D721Med (cell line): ENCODE measurements at places on chromosomes 1 and 21.

GRCh38 chr1:181296180-181296579 lies 187.1 kb upstream of the CACNA1E start:
- no peak for DNase-seq

DNA sequence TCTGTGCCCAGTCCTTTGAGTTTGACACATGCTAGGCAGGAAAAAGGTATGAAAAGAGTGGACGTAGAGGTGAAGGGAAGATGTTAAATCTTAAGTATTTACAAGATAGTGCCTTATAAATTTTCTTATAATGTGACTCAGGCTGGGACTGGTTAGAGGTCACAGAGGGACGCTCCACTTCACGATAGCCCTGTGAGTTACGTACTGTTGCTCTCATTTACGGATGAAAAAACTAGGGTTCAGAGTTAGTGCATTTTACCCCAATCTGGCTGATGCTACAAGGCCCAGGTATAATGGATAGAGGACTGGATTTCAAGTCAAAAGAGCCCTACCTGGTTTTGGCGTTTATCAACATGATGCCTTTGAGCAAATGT lies 1.4 kb upstream of the TUT4 start:
- no peak for DNase-seq

DNA sequence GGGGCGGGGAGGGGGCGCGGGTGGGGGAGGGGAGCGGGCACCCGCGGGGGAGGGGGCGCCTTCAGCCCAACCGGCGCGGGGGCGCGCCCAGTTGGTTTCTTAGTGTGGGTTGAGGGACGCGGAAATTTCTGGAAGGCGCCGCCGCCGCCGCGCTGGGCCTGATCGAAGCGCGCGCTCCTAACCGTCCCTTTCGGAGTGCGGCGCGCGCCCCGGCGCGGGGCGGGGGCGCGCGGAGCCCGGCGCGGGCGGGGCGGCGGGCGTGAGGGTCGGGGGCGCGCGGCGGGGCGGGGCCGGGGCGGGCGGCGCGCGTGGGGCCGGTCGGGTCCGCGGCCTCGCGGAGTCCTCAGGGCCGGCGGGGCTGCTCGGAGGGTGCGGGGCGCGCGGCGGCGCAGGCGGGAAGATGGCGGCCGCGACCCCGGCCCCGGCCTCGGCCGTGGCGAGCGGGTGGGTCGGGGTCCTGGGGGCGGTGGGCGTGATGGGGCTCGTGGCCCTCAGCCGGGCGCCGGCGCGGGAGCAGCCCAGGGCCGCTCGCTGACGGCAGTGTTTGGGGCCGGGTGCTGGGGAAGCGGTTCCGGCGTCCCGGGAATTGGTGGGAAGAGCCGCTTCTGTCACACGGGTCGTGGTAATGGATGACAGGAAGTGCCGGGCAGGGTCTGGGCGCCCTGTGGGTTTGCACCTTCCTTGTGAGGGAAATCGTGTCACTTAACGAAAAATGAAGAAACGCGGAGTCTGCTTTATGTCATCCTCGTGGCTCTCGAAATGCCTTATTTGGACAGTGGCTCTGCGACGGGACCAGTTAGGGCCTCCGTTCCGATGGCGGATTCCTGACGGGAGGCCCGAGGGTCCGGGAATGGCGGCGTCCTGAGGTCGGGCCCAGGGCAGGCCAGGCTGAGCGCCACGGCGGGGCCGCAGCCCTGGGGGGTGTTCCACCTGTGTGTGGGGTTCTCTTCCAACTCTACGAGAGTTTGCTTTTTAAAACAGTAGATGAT lies 764 bp downstream of the PKNOX1 start:
- DNase-seq = peak; percentile 46

GRCh38 chr1:18998016-18998724 lies 41.7 kb upstream of the IFFO2 start:
- DNase-seq = no peak

DNA sequence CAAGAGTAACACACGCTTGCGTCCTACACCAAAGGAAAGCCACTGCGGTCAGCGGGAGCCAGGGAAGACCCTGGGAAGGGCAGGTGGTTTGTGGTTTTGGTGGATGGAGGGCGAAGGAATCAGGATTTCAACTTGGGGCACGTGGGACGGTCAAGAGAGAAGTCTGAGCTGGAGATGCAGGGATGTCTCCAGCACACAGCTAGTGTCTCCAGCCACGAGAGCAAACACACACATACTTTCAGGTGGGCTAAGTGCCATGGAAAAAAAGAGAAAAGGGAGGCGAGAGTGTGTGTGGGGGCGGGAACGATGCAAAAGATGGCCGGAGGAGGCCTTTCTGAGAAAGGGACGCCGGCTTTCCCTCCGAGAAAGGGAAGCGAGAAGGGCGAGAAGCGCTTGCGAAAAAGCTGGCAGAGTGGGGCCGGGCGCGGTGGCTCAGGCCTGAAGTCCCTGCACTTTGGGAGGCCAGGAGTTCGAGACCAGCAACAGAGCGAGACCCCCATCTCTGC lies 1.4 kb upstream of the SRRM1 start:
- no peak for DNase-seq

DNA sequence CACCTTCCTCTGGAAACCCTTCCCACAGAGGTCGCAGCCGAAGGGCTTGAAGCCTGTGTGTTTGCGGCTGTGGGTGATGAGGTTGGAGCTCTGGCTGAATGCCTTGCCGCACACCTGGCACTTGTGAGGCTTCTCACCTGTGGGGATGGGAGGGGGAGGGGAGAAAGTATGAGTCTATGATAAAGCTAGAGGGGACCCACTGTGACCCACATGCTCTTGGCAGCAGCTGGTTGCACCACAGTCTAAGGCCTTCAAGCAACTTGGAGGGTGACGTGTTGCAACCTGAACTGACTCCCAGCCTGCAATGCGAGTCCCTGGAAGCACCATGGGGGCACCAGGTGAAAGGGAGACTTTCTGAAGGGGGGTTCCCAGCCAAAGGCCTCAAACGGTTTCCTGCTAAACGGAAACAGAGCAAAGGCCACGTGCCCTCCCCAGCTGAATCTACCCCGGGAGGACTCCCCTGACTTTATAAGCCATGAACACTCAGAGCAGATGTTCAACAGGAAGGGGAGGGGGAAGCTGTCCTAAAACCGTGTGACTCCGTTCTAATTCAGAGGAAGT lies 10.6 kb downstream of the GFI1 start:
- no peak for DNase-seq

GRCh38 chr1:240245629-240246020 lies 153.9 kb downstream of the FMN2 start:
- no peak for DNase-seq

DNA sequence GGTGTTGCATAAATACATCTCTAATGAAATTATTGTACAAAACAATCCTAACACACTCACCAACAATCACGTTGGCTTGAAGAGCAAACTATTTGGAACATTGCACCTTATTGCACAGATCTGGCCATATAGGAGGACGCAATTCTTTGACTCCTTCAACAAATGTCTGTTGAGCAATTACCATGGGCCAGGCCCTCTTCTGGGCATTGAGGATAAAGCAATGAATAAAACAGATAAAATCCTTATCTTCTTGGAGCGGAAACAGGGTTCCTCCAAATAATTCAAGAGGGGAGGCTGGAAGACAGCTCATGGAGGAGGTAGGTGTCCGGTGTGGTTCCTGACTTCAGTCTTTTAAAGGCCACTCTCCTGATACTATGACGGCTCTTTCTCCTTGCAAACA lies 43.3 kb downstream of the PAX7 start:
- no peak for DNase-seq

GRCh38 chr1:221011145-221011544 lies 131.9 kb downstream of the HLX start:
- DNase-seq = no peak

DNA sequence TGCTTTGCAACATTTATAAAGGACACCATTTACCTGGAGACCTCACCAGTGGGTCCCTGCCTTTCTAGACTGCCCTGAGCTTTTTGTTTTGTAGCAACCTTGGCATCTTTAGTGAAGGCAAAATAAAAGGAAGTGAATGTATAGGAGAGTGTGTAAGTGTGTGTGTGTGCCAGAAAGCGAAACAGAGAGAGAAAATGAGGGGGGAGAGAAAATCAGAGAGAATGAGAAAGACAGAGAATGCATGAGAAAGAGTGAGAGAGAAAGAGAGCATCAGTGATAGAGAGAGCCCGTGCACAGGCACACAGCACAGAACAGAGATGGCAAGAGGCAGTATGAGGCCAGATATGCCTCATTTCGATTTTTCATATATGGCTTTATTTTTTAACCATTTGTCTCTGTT lies 57.5 kb downstream of the HSD3B1 start:
- DNase-seq = no peak

GRCh38 chr1:93810316-93810715 lies 68.7 kb downstream of the DNTTIP2 start:
- DNase-seq = no peak

- no peak for DNase-seq
Observed at GRCh38 chr1:208787219-208787618, 543.0 kb upstream of the PLXNA2 start.

GRCh38 chr1:41465741-41466140 lies 18.7 kb downstream of the EDN2 start:
- no peak for DNase-seq

DNA sequence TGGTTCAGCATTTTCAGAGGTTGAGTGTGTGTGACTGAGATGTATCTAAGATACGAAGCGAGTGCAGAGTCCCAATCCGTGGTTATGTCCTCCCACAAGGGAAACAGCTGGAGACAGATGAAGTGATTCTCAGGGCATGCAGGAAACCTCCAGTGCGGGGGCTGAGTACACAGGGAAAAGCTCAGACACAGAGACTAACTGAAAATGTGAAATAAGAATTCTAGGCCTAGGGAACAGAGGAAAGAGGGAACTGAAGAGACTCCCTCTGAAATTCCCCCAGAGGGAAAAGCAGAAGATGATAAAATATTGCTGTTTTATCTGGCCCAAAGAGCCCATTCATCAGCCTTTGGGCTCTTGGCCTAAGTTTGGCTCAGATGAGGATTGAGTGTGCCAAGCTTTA lies 116.8 kb downstream of the LRRC53 start:
- no peak for DNase-seq

DNA sequence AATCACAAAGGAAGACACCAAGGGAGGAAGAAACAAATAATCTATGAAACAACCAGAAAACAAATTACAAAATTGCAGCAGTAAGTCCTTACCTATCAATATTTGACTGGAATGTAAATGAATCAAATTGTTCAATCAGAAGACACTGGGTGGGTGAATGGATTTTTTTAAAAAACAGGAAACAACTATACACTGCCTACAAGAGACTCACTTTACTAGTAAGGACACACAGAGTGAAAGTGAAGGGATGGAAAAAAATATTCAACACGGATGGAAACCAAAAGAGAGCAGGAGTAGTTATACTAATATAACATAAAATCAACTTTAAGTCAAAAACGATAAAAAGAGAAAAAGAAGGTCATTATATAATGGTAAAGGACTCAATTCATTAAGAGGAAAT lies 6.4 kb upstream of the PRSS38 start:
- DNase-seq = no peak

DNA sequence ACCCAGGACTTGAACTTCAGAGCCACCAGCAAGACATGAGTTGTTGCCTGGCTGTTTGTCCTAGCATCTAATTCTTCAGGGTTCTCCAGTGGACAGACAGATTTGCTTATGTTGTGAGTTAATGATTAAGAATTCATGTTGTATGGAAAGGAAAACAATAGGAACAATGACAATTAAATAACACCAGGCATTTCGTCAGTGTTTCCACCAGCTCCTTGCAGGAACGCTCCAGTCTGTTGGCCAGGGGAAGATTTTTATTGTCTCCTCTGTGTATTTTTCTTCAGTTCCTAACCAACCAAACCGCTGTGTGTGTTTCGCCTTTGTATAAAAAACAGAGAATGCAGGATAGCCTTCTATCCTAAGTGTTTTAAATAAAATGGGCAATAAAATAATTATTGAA lies 64.4 kb upstream of the PTGFR start:
- DNase-seq = no peak

- no peak for DNase-seq
Observed at GRCh38 chr1:152110860-152111514, 4.3 kb downstream of the TCHH start.

- DNase-seq = no peak
Observed at GRCh38 chr1:99652881-99653281, 7.0 kb downstream of the PALMD start.

GRCh38 chr1:185151215-185151614 lies 5.5 kb downstream of the TRMT1L start:
- no peak for DNase-seq

DNA sequence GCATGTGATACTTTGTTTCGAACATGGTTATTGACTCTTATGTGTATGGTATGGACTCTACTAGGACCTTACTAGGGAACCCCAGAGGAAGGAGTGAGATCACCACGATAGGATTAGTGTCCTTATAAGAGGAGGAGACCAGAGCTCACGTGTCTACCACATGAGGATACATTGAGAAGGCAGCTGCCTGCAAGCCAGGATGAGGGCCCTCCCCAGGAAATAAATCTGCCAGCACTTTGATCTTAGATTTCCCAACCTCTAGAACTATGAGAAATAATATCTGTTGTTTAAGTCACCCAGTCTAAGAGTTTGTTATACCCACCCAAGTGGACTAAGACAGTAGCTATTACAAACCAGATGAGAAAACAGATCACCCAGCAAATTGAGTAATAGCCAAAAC lies 559.3 kb upstream of the USP24 start:
- no peak for DNase-seq

GRCh38 chr1:9434247-9435152 lies 104.8 kb upstream of the SLC25A33 start:
- no peak for DNase-seq

- DNase-seq = no peak
Observed at GRCh38 chr1:2306151-2306978, 78.2 kb downstream of the SKI start.

- DNase-seq = no peak
Observed at GRCh38 chr1:47934243-47934805, 62.9 kb downstream of the TRABD2B start.

GRCh38 chr21:43767984-43768867 lies 7.9 kb downstream of the CSTB start:
- DNase-seq = no peak

GRCh38 chr1:113255720-113256347 lies 134.5 kb upstream of the MAGI3 start:
- DNase-seq = no peak

GRCh38 chr1:199859491-199859933 lies 168.0 kb upstream of the NR5A2 start:
- DNase-seq = no peak

GRCh38 chr21:44354001-44354405 lies 582 bp downstream of the TRPM2 start:
- DNase-seq = no peak

DNA sequence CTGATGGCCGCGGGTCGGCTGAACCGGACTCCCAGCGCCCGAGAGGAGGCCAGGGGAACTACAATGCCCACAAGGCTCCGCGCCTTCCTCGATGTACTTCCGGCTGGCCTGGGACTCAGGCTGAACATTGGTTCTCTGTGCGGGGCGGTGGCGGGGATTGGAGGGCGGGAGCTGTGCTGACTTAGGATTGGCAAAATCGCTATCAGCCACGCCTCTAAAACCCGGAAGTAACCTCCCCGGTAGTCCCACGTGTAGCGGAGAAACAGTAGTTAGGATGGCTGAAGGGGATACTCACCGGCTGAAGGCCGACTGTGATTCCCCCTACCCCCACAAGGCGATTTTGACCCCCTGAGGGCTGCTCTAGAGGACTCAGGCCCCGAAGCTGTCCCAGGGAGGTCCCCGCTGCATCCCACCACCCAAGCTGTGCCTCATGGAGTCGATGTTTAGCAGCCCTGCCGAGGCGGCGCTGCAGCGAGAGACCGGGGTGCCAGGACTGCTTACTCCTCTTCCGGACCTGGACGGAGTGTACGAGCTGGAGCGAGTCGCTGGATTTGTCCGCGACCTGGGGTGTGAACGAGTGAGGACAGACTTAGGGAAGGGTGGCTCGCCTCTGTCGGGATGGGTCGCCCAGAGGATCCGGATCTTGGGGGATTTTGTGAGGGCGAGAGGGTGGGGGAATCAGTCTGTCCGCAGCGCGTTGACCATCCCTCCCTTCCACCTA lies at the start of gene DPH2:
Gene DPH2, plus strand, starts transcription at position 265 of the 721 bp plus-strand sequence. Its CDS starts 166 bp downstream, at position 431.
- DNase-seq = peak; percentile 100

- no peak for DNase-seq
Observed at GRCh38 chr1:161721738-161722343, 497 bp downstream of the FCRLB start.
